ENCODE measurements at places on chromosomes 5 and 9.

GRCh38 chr9:131277910-131278701 is 1.8 kb upstream of the FAM78A start:
- H3K4me1 ChIP-seq, result peaks cover 27% of the 10 kb centered on the region
- peaks cover 35% of the 10 kb centered on the region for H3K36me3 ChIP-seq
- H3K4me3 ChIP-seq, result peak overlapping the region; percentile 86
- peak overlapping the region; percentile 97 for H3K27ac ChIP-seq

DNA sequence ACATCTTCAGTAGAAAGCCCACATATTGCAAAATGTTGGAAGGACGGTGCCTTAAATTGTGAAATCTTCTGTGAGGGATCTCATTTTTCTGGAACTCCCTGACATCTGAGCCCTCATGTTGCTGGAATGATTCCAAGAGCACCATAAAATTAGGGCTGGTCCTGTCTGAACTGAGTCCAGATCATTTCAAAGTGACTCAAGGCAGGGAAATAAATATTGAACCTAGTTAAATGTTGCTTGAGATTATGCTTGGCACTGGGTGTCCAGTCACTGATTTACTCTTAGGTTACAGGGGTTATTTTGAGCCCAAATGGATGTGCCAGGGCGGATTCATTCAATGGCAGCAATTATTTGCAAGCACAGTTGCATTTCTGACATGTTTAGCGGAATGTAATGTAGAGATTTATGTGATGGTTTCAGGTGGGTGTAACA is 437.0 kb downstream of the PIK3R1 start:
- no peaks in the 10 kb centered on the region for H3K27me3 ChIP-seq
- H3K27ac ChIP-seq, result no peak overlapping the region
- DNase-seq, result no peak
- no peak overlapping the region for H3K4me3 ChIP-seq
- no peaks in the 10 kb centered on the region for H3K36me3 ChIP-seq

DNA sequence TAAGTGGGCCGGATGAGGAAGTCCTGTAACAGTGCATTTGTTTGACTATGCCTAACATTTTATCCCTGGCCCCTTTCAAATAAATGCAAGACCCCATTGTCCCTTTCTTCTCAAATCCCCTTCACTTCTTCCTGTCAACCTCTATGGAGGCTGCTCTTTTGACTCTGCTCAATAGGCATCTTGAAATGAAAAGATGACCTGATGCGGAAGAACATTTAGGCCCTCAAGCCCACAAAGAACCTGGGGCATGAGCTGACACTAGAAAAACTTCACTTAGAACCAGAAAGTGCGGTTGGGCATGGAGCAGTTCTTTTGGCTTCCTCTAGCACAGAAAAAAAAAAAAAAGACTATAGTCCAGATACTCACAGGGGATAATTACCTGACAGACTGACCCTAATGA is 1434.7 kb upstream of the WWC1 start:
- H3K27ac ChIP-seq, result no peak overlapping the region
- H3K4me3 ChIP-seq, result no peak overlapping the region
- no peak for DNase-seq
- H3K27me3 ChIP-seq, result no peaks in the 10 kb centered on the region

- H3K4me1 ChIP-seq, result no peaks in the 10 kb centered on the region
- no peak overlapping the region for H3K4me3 ChIP-seq
- DNase-seq, result no peak
- no peaks in the 10 kb centered on the region for H3K27me3 ChIP-seq
- no peaks in the 10 kb centered on the region for H3K36me3 ChIP-seq
Observed at GRCh38 chr9:85392260-85392659, 349.5 kb downstream of the AGTPBP1 start.

- H3K27me3 ChIP-seq, result no peaks in the 10 kb centered on the region
- no peaks in the 10 kb centered on the region for H3K4me1 ChIP-seq
- DNase-seq, result no peak
- no peak overlapping the region for H3K27ac ChIP-seq
- H3K36me3 ChIP-seq, result no peaks in the 10 kb centered on the region
Observed at GRCh38 chr9:75864266-75864665, 26.2 kb upstream of the PCSK5 start.

DNA sequence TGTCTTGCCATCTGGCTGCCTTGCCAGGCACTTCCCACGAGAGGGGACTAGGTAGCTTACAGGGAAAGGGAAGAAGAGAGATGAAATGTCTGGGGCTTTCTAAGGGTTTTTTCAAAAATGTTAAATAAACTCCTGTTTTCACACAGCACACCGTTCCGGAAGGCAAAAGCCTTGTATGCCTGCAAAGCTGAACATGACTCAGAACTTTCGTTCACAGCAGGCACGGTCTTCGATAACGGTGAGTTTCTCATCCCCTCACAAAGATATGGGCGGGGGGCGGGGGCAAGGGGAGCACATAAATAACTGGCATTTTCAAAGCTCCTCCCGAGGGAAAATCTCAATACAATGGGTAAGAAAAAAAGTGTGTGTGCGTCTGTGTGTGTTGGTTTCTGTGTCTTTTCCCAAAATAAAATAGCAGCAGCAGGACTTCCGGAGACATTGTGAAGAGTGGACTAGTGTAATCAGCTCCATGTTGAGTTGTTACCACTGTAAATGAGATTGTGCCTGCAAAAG is 189.6 kb downstream of the NR3C1 start:
- H3K4me3 ChIP-seq, result no peak overlapping the region
- H3K27ac ChIP-seq, result no peak overlapping the region
- peaks cover 11% of the 10 kb centered on the region for H3K4me1 ChIP-seq
- peaks cover 5% of the 10 kb centered on the region for H3K36me3 ChIP-seq
- H3K27me3 ChIP-seq, result no peaks in the 10 kb centered on the region

DNA sequence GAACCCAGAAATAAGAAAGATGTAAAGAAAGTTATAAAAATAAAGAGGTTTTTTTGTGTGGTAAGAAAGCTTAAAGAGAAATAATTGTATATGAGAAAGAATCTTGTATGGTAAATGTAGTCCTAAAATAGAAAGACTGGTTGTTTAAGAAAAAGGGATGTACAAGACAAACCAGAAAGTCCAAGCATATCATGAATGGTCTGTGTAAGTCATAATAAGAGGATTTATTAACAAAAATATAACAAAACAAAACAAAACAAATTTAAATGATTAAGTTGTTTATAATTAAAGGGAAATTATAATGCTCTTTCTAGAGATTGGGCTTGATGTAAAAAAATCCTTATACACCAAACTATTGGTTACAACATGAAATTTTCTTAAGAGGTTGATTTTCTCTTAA is 590.4 kb upstream of the PTGER4 start:
- H3K4me1 ChIP-seq, result no peaks in the 10 kb centered on the region
- H3K27me3 ChIP-seq, result no peaks in the 10 kb centered on the region
- DNase-seq, result no peak
- no peaks in the 10 kb centered on the region for H3K36me3 ChIP-seq

DNA sequence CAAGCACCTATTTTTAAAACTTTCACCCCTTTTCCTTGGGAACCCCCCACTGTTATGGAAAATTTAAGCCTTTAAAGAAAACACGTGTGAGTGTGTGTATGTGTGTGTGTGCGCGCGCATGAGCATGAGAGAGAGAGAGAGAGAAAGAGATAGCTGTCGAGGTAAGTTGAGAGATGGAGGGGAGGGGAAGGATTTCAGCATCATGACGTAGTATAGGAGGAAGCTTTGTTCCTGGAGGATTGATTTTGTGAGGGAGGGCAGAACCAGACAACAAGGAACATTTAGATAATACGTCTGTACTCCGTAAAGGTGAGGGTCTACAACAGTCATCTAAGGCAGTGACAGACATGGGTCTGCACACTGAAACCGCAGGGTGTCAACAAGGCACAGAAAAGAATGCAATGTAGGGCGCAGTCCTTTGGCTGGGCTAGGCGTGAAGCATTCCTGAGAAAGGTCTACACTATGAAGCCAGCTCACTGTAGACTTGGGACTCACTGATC is 227.7 kb downstream of the SMARCA2 start:
- DNase-seq, result no peak
- no peaks in the 10 kb centered on the region for H3K36me3 ChIP-seq

DNA sequence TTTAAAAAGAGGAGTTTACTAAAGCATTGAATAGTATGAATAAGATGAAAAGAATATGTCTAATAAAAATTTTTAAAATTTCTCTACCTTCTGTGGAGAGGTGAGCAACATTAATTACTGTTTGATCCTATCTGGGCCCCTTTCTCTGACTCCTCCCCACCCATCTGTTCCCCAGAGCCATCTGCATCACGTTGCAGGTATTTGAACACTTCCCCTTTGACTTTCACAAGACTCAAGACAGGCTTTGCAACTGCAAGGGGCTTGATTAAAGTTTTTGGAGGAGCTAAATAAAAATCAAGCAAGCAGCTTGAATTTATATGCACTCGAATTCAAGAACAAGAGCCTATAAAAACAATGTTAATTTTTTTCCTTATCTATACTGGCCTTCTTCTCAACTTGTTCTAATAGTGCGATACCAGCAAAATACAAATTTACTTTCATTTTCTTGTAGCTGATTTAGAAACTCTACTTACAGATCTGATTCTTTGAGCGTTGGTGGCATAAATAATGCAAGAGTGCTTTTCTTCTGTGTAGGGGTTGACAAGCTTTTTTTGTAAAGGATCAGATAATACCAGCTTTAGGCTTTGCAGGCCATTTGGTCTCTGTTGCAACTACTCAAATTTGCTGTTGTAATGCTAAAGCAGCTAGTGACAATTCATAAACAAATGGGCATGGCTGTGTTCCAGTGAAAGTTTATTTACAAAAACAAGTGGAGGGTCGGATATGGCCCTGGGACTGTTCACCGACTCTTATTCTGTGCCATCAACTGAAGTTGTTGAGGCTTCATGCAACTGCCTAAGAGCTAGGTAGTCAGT is 21.2 kb downstream of the TXNDC8 start:
- DNase-seq, result peak; percentile 22
- peaks cover 7% of the 10 kb centered on the region for H3K4me1 ChIP-seq
- H3K4me3 ChIP-seq, result peak overlapping the region; percentile 52
- peak overlapping the region; percentile 58 for H3K27ac ChIP-seq
- H3K36me3 ChIP-seq, result no peaks in the 10 kb centered on the region

- H3K4me1 ChIP-seq, result no peaks in the 10 kb centered on the region
- no peaks in the 10 kb centered on the region for H3K27me3 ChIP-seq
- no peak for DNase-seq
- no peak overlapping the region for H3K27ac ChIP-seq
- H3K36me3 ChIP-seq, result no peaks in the 10 kb centered on the region
Observed at GRCh38 chr5:2896371-2897275, 145.1 kb upstream of the IRX2 start.

GRCh38 chr5:10601246-10602030 is 37.6 kb downstream of the ANKRD33B start:
- H3K4me3 ChIP-seq, result no peak overlapping the region
- no peaks in the 10 kb centered on the region for H3K36me3 ChIP-seq
- DNase-seq, result no peak
- peaks cover 30% of the 10 kb centered on the region for H3K4me1 ChIP-seq

DNA sequence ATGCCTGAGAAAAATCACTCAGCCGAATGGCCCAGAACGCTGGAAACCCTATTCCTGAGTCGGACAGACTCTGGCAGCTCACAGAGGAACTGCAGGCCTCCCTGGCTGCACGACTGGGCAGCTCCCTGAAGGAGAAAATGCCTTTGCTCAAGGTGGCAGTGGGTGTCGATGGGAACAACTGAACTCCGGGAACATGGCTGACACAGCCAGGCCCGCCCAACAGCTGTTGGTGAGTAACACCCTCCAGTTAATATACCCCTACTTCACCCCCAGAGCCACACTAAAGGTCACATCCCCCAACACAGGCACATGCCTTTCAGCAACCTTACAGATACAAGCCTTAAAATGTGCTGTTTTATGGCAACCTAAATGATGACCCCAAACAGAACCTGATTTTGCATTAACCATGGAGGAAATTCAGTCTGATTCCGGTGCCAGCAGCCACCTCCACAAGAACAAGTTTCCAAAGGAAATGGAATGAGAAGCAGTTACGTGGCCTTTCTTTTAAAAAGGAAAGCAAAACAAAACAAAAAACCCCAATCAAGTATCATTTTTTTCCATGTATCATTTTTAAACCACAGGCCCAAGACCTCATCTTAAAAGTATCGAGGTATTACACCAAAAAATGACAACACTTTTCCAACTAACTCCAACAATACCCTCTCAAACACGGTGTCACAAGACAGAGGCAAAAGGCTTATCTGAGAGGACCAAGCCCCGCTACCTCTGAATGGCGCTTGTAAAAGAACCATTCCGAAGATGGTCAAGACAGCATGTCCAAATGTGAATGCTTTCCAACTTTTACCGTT is 3.1 kb downstream of the KLF9 start:
- peak overlapping the region; percentile 100 for H3K27ac ChIP-seq
- H3K36me3 ChIP-seq, result peaks cover 17% of the 10 kb centered on the region

DNA sequence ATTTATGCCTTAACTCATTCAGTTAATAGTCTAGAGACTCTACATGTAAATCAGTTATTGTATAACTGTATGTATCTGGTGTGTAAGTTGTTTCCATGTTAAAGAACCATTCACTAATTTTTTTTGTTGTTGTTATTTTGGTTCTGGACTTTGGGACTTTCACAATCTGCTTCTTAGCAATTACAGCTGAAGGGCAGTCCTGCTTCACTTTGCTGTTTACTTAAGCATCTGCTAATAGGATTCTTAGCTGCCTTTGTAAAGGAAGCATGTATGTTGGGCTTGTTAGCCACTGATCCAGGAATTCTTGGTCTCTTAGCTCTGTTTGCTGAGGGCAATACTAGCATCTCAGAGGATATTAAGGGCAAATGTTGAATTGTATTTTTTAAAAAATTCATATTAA is 97.0 kb downstream of the FOCAD start:
- H3K27me3 ChIP-seq, result no peaks in the 10 kb centered on the region
- DNase-seq, result no peak
- no peak overlapping the region for H3K4me3 ChIP-seq
- H3K4me1 ChIP-seq, result no peaks in the 10 kb centered on the region
- peaks cover 17% of the 10 kb centered on the region for H3K36me3 ChIP-seq

- H3K4me1 ChIP-seq, result peaks cover 48% of the 10 kb centered on the region
- H3K27ac ChIP-seq, result peak overlapping the region; percentile 82
Observed at GRCh38 chr9:34380034-34380510, 3.4 kb upstream of the MYORG start.

- H3K4me1 ChIP-seq, result no peaks in the 10 kb centered on the region
- H3K4me3 ChIP-seq, result no peak overlapping the region
- no peaks in the 10 kb centered on the region for H3K27me3 ChIP-seq
- no peak for DNase-seq
Observed at GRCh38 chr5:113204525-113205161, 228.0 kb downstream of the DCP2 start.

DNA sequence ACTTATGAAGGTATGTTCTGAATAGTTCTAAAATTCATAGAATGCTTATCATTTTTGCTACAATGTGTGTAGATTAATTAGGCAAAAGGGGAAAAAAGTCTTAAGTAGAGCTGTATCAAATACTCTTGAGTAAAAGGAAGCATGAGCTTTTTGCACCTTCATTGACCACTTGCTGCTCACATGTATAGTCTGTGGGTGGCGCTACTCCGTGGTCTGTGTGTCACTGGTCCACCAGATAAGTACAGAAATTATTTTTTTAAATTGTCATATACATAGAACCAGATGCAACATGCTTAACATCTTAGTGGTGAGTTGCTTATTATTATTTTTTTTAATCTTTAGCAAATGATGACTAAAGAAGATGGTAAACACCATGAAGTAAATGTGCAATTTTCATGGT is 130.2 kb downstream of the MAN2A1 start:
- peaks cover 41% of the 10 kb centered on the region for H3K36me3 ChIP-seq
- H3K27me3 ChIP-seq, result no peaks in the 10 kb centered on the region
- H3K4me3 ChIP-seq, result no peak overlapping the region
- DNase-seq, result no peak
- H3K4me1 ChIP-seq, result no peaks in the 10 kb centered on the region

GRCh38 chr5:61253547-61253946 is 78.5 kb upstream of the ZSWIM6 start:
- H3K27ac ChIP-seq, result no peak overlapping the region
- no peak for DNase-seq
- peaks cover 11% of the 10 kb centered on the region for H3K27me3 ChIP-seq
- no peaks in the 10 kb centered on the region for H3K4me1 ChIP-seq
- no peak overlapping the region for H3K4me3 ChIP-seq
- H3K36me3 ChIP-seq, result no peaks in the 10 kb centered on the region

Data from activated naive CD4-positive, alpha-beta T cell treated with anti-CD3 and anti-CD28 coated beads, Interleukin-2, amount 10 ng/mL, durations not matched to agents 7 days and 5 days (primary cell).